NCI-H748 treated with DMSO at 0.1 percent for 48 hours (cell line): ENCODE measurements at places on chromosomes 7 and 10.

DNA sequence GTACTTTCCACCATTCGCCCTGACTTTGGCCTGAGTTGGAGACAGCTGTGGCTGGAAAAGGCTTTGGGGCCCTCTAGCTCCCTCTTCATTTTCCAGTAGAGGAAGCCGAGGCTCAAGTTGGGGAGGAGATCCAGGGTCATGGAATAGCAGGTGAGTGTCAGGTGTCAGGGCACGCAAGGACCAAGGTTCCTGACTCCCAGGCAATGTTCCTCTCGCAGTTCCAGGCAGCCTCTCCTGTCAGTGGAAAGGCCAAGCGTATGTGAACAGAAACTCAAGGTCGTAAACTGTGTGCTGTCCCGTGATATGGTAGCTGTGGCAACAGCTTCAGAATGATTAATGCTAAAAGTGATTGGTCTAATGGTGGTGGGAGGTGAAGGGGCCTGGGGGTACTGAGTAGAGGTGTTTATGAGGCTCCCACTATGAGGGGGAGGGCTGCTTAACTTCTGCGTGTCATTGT is 13.2 kb downstream of the ADAMTS14 start:
- no peak for DNase-seq

GRCh38 chr7:24979470-24979862 is 512 bp downstream of the OSBPL3 start:
- DNase-seq: peak; percentile 28

GRCh38 chr10:103677486-103678177 is 177.7 kb downstream of the SH3PXD2A start:
- no peak for DNase-seq

- DNase-seq: no peak
These were observed 91.1 kb downstream of the MPP7 start for GRCh38 chr10:28211759-28212158.

GRCh38 chr10:124943301-124944092 is 1.6 kb downstream of the ZRANB1 start:
- no peak for DNase-seq

- no peak for DNase-seq
These were observed 311.0 kb upstream of the IMMP2L start for GRCh38 chr7:111873326-111873646.

- no peak for DNase-seq
These were observed 154.1 kb downstream of the NRP1 start for GRCh38 chr10:33180390-33180789.

DNA sequence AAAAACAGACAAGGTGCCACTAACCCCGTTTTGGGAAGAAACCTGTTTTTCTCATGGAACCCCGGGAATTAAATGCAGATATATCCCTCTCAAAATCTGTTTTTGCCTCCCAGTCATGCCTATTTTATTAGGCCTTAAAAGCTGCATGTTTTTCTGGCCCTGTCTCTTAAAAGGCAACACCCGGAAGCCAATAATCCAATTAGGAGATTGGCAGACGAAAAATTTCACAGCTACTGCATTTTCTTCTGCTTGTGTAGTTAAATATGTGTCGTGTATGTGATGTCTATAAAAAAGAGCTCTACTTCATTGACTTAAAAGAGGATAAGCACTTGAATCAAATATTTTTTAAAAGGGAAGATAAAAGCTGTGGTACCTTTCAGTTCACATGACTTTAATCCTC is 31.9 kb upstream of the OPTN start:
- no peak for DNase-seq
